Upper lobe of left lung (tissue), 6 donors: ENCODE measurements at places on chromosomes 11 and 22. TPM values are rescaled to one million over a fixed set of nuclear protein-coding genes. Genes with fewer than 3 reads are reported as not detected.

DNA sequence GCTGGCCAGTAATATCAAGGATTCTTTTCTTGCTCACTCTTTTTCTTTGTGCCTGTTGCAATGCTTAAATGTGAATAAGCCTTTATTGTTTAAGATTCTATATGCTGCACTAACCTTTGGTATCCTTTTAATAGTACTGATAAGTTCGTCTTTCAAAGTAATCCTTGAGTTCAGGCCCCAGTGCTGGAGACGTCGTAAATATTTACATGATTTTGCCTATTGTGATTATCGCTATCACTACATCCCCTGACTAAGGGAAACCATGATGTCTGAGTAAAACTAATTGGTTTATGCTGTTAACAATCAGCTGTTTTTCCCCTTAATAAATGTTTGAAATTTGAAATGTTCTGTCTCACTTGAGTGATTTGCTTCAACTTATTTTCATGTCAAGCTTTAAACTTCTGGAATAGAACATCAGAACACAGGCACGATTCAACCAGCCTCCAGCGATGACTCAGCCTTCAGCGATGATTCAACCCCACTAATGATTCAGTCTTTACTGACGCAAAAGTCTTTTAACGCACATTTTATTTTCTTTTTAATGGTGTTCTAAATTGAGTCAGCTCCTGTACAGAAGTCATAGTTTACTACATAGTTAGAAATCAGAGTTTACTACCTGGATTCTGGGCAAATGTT, 3.9 kb downstream of the HTATIP2 start:
- no peak for DNase-seq
- peaks cover 4% of the 10 kb centered on the region for H3K36me3 ChIP-seq
- H3K4me3 ChIP-seq, result no peak overlapping the region

The BTBD18 gene
- total RNA-seq, result not detected

The DGCR6 gene
- 2.1 TPM for total RNA-seq

DNA sequence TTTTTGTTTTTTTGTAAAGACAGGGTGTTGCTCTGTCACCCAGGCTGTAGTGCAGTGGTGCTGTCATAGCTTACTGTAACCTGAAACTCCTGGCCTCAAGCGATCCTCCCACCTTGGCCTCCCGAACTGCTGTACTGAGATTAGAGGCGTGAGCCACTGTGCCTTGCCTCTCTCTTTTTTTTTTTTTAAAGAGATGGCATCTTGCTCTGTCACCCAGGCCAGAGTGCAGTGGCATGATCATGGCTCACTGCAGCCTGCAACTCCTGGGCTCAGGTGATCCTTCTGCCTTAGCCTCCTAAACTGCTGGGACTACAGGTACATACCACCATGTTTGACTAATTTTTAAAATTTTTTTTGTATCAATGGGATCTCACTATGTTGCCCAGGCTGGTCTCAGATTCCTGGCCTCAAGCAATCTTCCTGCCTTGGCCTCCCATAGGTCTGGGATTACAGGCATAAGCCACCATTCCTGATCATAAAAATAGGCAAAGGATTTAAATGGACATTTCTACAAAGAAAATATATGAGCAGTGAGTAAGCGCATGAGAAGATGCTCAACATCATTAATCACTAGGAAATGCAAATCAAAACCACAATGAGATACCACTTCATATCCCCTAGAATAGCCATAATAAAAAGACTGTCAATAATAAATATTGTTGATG, 17.3 kb upstream of the CLNS1A start:
- no peaks in the 10 kb centered on the region for H3K27me3 ChIP-seq
- H3K4me3 ChIP-seq, result no peak overlapping the region
